ENCODE measurements at places on chromosomes 4 and X.
A peak's percentile ranks its signal among the peaks of the same experiment; 100 is the strongest.

DNA sequence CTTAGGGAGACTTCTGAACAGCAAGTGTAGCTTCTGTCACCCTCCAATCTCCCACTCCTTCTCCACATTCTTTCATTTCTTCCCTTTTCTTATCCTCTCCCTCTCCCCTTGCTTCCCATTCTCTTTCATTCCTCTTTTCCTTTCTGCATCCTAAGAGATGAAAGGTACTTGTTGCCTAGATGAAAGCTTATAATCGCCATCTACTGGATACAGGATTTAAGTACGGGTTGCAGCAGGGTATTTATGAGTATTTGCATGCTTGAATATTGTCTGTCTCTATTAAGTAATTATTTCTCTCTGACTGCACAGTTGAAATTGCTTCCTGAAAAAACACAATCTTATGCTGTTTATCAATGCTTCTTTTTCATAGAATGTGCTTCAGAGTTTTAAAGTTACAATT, 174.0 kb upstream of the TENT5D start:
- DNase-seq, result no peak

- no peak for DNase-seq
Measured at GRCh38 chr4:22410645-22411247, 105.1 kb downstream of the ADGRA3 start.

GRCh38 chr4:125991398-125991797, 676.6 kb downstream of the FAT4 start:
- DNase-seq, result no peak

DNA sequence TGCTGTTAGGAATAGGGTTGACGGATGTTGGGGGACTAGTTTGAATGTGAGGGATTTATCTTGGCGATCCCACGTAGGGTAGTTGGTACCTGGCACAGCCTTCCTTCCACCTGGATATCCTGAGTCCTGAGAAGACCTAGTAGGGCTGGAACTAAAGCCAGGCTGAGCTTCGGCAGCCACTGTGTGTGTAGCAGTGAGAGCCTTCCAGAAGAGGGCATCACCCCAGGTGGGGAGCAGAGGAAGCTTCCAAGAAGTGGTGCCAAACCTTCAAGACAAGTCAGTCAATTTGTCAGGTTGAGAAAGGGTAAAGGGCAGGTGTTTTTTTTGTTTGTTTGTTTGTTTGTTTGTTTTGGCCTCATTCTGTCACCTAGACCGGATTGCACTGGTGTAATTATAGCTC, 1.2 kb upstream of the FGFBP2 start:
- DNase-seq, result no peak

DNA sequence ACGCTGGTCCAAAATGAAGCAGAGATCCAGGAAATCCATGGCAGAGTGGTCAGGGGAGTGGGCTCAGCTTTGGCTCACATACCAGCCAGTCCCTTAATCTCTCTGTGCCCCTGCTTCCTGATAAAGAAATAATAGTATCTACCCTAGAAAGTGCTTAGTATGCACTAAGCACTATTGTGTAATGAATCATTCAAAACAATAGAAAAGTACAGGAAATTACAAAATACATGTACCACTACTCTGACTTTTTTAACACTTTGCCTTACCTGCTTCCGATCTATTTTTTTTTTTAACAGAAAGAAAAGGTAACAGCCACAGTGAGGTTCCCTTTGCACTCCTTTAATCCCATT, 49.9 kb downstream of the TBC1D9 start:
- DNase-seq, result no peak

DNA sequence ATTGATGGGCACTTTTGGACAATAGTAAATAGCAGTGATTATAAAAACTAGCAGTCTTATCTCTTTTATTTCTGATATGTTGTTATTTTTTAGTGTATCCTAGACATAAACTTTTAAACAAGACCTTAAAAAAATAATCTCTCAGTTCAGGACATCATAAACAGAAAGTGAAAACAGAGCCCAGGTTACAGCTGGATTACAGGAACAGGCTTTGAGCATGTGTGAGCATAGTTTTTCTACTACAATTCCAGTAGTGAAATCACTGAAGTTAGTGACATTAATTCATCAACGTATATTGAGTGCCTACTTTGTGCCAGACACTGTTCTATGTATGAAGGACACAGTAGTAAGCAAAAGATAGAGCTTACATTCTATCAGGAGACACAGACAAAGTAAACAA, 16.9 kb downstream of the TRIM75 start:
- no peak for DNase-seq

GRCh38 chr4:145785391-145786008, 105.6 kb downstream of the C4orf51 start:
- DNase-seq, result no peak

GRCh38 chr4:109046471-109047201, 255.8 kb downstream of the COL25A1 start:
- DNase-seq, result peak; percentile 19

DNA sequence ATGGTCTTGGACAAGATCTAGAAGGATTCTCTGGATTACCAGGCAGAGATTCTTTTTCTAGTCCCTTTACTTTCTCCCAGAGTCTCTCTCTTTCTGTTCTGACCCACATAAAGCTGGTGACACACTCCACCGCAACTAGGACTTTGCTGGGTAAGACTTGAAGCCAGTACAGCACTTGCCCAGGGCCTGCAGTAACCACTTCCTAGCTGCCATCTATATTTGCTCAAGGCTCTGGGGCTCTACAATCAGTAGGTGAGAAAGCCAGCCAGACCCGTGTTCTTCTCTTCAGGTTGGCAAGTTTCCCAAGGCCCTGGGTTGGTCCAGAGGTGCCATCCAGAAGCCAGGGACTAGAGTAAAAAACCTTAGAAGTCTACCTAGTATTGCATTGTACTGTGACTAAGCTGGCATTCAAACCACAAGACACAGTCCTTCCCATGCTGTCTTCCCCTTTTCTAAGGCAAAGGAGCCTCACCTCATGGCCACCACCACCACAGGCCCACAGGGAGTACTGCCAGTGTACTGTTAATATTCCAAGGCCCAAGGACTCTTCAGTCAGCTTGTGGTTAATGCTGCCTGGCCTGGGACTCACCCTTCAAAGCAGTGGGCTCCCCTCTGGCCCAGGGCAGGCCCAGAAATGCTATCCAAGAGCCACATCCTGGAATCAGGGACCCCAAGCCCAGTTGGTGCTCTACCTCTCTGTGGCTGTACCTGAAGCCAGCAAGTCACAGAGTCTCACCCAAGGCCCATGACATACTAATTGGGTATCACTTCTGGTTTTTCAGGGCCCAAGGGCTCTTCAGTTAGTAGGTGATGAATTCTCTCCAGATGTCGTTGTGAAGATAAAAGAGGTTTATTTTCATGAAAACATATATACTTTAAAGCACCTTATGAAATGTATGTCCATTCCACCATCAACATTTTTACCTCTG, 54.7 kb downstream of the CD38 start:
- no peak for DNase-seq

DNA sequence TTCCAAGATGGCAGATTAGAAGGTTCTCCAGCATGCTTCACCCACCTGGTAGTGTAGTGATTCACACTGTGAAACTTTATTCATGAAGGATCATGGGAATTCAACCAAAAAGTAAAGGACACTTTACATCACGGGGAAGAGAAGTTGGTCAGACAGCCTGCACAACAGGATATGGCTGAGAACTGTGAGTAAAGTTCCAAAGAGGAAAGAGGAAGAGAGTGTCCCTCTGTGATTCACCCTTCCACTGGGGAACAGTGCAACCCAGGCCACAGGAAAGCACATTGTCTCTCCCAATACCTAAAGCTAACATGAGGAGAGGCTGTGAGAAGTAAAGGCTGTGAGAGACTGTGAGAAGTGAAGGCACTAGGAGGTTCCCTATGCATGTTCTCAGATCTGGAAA, 137.2 kb downstream of the STPG2 start:
- no peak for DNase-seq

DNA sequence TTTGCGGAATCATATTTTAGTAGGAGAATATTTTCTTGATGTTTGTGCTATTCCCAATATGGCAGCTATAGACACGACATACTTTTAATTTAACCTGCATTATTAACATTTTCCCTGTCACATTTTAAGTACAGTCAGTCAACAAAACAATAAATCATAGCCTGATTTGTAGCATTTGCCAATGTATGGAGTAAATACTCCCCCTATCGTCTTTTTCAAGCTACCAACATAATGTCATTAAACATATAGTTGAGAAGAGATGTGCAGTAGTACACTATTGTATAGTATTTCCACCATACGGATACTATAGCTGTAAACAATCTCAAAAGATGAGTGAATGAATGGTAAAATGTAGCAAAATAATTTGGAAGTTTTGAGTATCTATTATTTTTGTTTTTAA, 303.7 kb upstream of the MAGEB2 start:
- no peak for DNase-seq

DNA sequence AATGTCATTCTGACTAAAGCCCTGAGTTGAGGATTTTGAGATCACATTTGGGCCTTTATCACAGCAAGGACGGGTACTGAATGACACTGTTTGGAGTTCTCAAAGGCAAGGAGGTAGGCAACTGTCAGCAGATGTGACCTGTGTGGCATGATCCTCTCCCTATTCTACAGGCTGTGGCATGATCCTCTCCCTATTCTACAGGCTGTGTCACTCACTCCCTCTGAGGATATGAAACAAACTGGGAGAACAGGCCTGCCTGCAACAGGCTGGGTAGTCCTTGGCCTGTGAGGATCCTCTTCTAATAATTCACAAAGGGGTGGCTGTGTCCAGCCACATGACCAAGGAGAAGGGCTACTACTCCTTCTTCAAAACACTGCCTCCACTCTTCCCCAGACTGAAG, 14.9 kb upstream of the TCEANC start:
- DNase-seq, result no peak

DNA sequence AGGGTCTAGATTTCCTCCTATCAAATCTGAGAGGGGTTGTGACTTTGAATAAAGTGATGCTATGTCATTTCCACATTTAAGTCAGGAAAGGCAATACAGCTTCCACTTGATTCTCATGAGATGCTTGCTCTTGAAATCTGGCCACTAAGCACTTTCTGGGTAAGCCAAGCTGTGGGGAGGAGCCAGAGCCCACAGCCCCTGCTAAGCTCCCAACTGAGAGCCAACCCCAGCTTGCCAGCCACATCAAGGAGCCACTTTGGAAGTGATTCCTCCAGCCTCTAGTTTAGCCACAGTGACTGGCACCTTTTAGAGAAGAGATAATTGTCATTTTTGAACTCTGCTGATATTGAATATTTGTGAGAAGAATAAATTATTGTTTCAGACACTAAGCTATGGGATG, 1441.5 kb upstream of the IGFBP7 start:
- no peak for DNase-seq

GRCh38 chrX:11329021-11329420, 35.8 kb downstream of the AMELX start:
- no peak for DNase-seq
